ENCODE measurements at places on chromosomes 6 and 20.
A peak's percentile ranks its signal among the peaks of the same experiment; 100 is the strongest.

DNA sequence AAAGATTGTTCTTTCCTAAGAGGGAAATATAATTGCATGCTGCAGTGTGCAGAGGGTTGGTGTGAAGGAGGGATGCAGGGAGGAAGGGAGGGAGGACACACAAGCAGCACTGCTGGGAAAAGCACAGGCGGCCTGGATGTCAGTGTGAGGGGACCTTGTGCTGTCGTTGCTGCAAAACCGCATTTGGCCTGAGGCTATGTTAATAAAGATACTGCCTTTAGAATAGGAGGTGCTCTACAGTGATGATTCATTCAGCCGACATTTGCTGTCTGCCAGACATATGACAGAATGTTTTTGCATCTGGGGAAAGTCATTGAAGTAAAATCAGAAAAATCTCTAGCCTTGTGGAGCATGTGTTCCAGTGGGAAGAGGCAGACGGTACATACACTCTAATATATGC, 50.5 kb upstream of the TRIM26 start:
- DNase-seq = no peak

DNA sequence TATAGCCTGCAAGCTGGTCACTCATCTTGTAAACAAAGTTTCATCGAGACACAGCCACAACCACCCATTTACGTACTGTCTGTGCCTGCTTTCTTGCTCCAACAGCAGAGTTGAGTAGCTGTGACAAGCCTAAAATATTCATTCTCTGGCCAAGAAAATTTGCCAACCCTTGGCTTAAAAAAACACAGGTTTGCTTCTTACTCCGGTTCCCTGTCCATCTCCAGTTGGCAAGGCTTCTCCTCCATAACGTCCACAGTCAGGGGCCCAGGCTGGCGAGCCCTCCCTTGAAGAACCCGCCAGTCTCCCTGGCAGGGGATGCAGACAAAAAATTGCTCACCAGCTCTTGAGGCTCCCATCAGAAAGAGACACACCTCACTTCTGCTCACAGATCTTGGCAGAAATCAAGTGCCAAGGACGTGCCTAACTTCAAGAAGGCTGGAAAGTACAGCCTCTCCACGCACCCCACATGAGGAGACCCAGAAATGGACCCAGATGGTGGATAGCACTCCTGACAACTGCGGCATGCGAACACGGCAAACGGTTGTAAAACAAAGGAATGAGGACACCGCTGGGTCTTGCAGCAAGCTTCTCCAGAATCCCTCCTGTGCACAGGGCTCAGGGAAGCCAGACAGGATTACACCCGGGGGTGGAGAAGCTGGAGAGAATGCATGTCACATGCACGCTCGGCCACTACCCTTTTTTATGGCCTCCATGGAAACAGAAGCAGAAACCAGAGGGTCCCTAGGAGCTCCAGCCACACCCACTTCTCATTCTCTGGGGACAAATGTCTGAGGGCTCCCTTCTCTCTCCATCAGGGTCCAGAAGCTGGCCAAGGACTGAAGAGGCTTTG, 59.8 kb upstream of the SIRPA start:
- DNase-seq = no peak

GRCh38 chr6:140561701-140562100, 1187.3 kb upstream of the CITED2 start:
- no peak for DNase-seq

GRCh38 chr20:49928411-49929141, 7.6 kb upstream of the RNF114 start:
- DNase-seq = peak; percentile 62

DNA sequence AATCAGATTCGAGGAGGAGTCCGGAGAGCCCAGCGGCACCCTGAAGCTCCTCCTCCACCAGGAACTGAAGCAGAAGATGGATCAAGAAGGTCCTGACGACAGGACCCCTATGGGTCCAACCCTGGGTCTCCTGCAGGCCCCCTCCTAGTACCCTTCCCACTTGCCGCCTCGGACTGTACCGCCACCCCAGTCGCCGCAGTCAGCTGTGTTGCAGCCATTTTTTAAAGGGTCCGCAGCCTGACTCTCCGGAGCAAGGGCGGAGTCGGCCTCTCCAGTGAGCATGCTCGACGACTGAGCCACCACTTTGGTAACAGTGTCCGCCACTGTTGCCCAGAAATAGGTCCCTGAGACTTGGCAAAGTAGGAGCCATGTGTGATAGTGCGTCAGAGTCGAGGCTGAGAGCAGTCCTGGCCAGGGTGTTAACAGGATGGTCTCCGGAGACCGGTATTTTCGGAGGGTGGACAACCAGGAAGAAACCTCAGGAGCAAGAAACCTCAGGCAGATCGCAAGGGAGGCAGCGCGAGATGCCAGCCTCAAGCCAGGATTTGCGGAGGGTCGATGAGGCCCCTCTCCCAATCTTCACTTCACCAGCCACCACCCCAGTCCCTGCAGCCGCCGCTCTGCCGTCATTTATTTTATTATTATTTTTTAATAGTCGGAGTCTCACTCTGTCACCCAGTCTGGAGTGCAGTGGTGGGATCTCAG, 294.6 kb upstream of the ZNF337 start:
- no peak for DNase-seq

DNA sequence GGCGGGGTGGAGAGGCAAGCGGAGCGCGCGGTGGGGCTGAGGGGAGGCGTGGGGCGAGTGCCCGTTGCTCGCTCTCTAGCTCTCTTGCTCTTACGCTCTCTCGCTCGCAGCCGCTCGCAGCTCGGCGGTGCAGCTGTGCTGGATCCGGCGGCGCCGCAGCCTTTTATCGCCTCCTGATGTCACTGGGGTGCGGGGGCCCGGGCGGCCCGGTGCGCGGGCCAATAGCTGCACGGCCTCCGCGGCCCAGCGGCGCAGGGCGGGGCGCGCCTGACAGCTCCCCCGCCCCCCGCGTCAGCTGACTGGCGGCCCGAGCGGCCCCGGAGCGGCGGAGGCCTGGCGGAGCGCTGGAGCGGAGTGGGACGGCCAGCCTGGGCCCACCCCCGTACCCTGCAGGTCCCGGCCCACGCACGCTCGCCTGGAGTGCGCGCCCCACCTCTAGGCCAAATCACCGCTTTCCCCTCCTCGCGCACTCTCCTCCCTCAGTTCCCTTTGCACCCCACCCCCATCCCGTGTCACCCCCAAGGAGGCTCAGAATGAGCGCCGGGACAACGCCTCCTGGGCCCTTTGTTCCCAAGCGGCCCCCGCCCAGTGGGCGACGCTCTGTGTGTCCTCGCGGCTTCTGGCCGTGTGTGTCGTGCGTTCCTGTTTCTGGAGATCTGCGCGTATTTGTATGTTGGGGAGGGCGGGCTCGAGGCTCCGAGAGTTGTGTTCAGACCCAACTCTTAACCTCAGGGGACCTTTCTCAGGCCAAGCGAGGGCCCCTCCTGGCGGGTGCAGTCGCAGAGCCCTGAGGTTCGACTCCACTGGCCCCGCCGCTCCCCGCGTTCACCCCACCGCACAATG, at the start of gene MAFB:
MAFB (minus strand) TSS at position 137 of the 843 bp plus-strand sequence. CDS start 386 bp downstream, outside the sequence.
- DNase-seq = no peak

DNA sequence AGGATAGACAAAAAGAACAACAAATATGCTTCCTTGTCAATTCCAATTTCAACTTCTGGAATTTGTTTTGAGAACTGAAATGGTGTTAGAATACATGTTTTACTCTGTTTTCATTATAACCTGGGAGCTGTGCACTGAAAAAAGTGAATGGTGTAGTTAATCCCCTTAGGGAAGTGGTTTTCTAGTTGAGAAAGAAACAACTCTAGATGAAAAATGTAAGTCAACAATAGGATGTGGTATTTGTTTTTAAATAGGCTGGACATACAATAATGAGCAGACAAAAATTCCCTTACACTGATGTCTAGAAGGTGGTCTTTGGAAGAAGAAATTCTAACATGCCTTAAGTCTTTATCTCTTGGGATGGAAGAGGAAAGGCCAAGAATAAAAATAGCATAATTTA, 59.9 kb upstream of the TINAG start:
- no peak for DNase-seq

GRCh38 chr6:3665608-3666007, 85.9 kb downstream of the PXDC1 start:
- no peak for DNase-seq

DNA sequence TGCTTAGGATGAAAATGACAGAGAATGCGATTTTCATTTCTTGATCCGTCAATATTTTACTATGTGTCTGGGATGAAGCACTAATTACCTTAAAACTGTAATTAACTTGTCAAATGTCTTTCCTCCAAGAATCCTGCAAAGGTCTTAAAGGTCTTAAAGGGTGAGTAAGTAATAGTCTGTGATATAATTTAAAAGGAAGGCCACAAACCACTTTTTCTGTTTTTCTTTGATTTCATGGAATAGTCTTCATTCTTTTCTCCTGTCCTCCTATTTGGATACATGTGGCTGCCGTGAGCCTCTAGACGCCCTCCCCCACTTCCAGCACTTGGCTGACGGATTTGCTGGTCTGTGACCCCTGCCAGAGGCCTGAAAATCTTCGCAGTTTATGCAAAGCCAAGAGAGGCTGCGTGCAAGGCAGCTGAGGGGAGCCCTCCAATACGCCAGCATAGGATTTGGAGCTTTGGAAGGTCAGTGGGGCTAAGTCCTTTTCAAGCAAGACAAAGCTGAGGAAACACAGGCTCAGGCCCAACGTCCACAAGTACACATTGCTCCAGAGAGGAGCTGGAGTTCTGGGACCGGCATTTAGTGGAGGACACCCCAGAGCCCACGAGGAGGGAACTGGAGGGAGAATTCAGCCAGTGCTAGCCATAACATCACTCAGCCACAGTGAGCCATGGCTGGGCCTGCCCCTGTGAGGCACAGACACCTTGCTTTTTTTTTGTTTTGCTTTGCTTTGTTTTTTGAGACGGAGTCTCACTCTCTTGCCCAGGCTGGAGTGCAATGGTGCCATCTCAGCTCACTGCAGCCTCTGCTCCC, 382.6 kb downstream of the SMOC2 start:
- DNase-seq = no peak

GRCh38 chr20:62151225-62151624, 7.7 kb downstream of the SS18L1 start:
- no peak for DNase-seq

GRCh38 chr6:166637812-166638572, 10.9 kb upstream of the RPS6KA2 start:
- DNase-seq = no peak

DNA sequence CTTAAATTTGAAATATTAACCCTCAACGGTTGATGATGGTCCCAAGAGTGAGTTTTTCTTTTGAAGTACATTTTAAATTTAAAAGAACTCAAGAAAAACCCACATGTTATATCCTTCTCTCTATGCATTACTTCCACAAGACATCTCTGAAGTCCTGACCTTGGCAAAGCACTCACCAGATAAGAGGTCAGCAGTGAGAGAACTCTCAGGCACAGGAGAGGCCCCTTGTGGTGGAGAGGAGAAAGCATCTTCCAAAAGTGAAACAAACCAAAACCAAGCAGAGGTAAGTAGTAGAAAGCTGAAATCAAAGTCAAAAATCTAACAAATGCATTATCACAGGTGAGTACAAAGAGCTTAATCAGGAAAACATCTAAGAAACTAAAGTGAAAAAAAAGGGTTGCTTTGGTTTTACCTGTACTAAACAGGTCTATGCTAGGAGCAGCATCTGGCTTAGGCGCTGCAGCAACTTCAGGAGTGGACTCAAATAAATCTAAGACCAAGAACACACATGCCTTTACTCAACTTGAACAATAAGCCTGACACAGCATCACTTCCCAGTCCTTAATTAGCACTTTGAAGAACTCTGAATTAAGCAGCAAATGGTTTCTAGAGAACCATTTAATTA, 80.5 kb downstream of the PRSS35 start:
- DNase-seq = peak; percentile 24

DNA sequence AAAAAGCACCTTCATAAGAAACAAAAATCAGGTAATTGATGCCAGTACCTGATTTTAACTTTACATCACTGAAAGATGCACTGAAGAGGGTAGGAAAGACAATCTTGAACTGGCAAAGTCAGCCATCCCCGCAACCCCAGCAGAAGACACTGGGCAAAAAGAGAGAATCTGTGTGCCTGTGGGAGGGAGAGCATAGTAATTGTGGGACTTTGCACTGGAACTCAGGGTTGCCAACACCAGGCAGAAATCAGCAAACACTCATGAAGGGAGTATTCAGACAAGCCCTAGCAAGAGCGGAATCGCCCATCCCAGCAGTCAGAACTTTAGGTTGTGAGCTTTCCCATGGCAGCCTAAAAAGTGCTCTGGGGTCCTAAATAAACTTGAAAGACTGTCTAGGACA, 344.6 kb upstream of the GJE1 start:
- no peak for DNase-seq

- no peak for DNase-seq
Observed at GRCh38 chr6:69390125-69390524, 406.7 kb downstream of the LMBRD1 start.

Measured in Panc1 (cell line).